ENCODE measurements at places on chromosomes 11 and 22. TPM values are rescaled to one million over a fixed set of nuclear protein-coding genes. Genes with fewer than 3 reads are reported as not detected.

Gene CCDC15
- 2.3 TPM for total RNA-seq

Gene PTPRJ
- total RNA-seq, result 90.3 TPM

Gene RGL4
- 103 TPM for total RNA-seq

Gene MTCH2
- 49.5 TPM for total RNA-seq

Gene RIBC2
- not detected for total RNA-seq

Gene PATE2
- total RNA-seq, result not detected

Gene PARVG
- 6.3 TPM for total RNA-seq

Gene CSKMT
- 8.2 TPM for total RNA-seq

Gene RIN1
- 0.78 TPM for total RNA-seq

Gene RFPL1
- not detected for total RNA-seq

Gene CCDC90B
- 81.1 TPM for total RNA-seq

Gene C11orf42
- not detected for total RNA-seq

- peak; percentile 69 for DNase-seq
These were observed 585 bp downstream of the CYB5R3 start for GRCh38 chr22:42648368-42649245.

DNA sequence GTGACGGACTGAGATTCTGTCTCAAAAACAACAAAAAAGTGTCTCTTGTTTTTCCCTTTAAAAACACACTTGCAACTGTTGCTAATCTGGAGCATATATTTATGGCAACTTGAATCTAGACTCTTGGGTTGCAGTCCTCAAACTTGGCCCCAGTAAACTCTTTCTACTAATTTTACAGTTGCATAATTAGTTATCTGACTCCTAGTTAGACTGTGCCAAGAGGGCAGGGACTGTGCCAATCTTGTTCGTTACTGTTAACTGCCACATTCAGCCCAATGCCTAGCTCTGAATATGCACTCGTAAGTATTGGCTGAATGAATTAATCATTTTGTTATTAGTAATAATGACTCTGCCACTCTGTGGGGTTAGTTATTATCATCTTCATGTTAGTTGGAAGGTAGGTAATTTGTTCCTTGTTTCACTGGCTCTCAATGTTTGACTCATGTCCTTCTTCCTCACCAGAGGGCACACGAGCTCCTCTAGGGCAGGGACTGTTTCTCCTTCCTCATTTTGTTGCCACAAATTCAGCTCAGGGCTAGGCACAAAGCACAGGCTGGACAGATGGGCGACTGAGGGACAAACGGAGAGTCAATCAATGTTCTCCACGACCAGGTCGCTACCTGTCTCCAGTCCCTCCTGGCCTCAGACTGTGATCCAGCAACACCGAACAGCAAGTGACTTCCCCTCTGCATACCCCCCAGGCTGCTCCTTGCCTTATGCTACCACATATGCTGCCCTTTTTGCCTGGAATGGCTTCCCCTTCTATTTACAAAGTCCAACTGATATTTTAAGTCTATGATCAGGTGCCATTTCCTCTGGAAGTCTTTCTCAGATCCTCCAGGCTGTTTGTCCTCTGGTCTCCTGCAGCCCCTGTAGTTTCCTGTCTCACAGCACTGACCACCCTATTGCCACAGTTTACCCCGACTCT, 9.0 kb downstream of the CLPB start:
- DNase-seq, result no peak

DNA sequence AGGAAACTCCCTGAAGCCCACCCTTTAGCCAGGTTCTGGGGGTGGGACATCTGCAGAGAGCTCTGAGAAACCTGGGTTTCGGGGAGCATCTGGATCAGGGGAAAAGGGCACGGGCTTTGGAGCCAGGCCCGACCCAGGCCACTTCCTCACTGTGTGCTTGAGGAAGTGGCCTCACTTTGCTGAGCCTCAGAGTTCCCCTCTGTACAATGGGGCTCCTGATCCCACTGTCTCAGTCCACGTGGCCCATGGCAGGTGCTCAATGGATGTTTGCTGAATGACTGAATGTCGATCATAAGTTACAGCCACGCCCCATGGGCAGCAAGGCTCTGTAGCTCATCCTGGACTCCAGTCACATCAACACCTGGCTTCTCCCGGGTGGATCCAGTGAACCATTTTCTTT, 1.3 kb downstream of the CRYBB3 start:
- no peak for DNase-seq

GRCh38 chr11:66981976-66982578, 7.0 kb downstream of the C11orf86 start:
- DNase-seq, result peak; percentile 52

GRCh38 chr11:116698080-116698479, 74.7 kb downstream of the BUD13 start:
- DNase-seq, result no peak

- DNase-seq, result no peak
These were observed 552.8 kb upstream of the CCDC179 start for GRCh38 chr11:23413057-23413456.

DNA sequence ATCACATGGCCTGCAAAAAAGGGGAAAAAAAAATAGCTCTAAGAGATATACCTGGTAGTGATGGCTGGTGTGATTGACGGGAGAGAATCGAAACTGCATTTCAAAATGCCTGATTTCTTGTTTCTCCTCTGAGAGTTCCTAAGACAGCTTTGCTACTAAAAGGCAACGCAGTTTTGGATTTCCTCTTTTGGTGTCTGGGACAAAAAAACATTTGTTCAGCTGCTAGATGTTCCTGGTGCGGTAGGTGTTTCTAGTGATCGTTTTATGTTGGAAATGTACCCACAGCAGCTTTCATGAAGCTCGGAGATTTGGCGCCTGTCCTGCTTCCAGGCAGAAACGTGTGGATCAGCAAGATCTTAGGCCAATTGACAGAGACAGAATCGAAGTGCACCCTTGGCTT, 18.1 kb downstream of the P2RX3 start:
- no peak for DNase-seq

DNA sequence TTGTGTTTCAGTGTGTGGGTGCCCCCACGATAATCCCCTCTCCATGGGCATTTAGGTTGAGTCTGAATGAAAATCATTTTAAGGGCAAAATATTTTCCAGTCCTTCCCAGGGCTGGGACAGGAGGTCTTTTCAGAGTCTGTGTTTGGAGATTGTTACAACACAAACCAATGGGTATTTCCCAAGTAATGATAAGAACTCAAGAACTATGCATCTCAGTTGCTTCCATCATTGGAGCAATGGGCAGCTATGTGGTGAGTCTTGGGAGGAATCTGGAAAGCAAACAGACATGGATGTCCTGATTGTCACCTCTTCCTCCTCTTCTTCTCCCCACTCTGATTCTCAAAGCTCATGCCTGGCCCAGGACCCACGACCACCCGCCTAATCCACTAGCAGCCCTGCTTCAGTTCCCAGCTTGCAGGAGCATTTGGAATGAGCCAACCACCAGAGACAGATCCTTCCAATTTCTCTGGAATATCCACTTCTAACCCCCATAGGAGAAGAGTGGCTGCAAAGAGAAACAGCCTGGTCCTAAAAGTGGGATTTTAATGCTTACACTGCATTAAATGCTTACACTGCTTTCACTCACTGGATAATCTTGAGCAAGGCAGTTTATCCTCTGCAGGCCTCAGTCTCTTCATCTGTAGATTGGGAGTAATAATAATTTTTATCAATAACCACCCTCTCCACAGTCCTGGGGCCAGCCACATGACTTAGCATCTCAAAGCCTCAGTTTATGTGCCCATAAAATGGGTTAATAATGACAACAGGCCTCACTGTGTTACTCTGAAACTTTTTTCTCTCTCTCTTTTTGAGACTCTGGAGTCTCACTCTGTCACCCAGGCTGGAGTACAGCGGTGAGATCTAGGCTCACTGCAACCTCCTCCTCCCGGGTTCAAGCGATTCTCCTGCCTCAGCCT, 404.3 kb downstream of the MN1 start:
- no peak for DNase-seq

GRCh38 chr11:118411530-118411929, 10.1 kb downstream of the ATP5MG start:
- DNase-seq, result no peak

GRCh38 chr22:38513063-38513462, 7.0 kb upstream of the DDX17 start:
- DNase-seq, result peak; percentile 67

DNA sequence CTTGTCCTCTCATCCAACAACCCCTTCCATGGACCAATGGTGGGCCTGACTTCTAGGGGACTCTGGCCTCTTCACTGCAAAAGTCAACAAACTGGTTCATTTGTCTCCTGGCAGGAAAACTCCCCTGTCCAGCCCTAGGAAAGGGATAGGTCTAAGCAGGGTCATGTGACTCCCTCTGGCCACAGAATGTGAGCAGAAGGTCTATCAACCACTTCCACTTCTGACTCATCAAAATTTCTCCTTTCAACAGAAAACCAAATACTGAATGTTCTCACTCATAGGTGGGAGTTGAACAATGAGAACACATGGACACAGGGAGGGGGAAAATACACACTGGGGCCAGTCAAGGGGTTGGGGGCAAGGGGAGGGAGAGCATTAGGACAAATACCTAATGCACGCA, 1.3 kb upstream of the ISX start:
- DNase-seq, result no peak

DNA sequence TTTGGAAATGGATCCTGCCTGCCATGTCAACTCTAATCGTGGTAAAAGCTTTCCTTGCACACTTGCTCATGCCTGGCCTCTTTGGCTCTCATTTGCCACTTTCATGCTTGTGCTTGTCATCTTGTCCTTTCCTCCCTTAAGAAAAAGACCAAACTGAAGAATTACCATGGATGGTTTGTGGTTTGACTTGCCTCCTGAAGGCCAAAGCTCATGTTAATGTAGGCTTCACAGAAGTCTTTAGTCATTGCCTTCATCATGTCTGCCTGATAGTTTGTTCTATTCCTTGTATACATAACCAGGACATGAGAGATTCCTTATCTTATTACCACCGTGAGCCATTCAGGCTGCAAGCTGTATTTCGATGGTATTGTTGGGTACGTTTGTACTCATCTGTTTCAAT, 17.3 kb downstream of the TEAD1 start:
- DNase-seq, result no peak

DNA sequence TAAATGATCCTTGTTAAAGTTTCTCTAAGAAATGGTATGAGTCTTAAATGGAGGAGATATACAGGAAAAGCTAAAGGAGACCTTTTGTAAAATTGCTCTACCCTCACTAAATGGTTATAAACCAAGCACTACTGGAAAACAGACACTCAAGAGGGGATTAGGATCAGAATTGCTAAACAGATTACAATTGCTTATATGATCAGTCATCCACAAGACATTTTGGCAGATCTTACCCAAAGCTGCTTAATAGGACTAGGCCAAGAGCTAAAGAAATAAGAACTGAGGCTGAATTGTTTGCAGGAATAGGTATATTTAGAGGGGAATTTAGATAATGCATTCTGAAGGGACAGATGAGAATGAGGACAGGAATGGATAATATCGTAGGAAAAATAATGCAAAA, 9.5 kb downstream of the HARBI1 start:
- DNase-seq, result no peak

DNA sequence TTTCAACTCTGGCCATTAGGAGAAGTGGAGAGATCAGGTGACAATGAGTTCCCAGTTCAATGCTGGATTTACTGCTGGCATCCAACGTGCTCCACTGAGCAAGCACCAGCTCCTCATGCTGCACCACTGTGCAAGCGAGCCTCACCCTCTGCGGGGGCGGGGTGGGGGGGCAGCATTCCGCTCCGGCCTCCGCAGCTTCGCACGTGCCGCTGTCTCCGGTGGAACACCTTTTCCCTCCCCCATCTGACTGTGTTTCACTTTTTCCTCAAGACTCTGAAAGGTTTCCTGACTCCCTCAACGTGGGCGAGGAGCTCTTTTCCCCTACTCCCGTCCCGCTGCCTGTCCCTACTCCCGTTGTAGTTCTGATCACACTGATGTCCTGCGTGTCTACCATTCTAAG, 835 bp upstream of the RHOD start:
- no peak for DNase-seq

DNA sequence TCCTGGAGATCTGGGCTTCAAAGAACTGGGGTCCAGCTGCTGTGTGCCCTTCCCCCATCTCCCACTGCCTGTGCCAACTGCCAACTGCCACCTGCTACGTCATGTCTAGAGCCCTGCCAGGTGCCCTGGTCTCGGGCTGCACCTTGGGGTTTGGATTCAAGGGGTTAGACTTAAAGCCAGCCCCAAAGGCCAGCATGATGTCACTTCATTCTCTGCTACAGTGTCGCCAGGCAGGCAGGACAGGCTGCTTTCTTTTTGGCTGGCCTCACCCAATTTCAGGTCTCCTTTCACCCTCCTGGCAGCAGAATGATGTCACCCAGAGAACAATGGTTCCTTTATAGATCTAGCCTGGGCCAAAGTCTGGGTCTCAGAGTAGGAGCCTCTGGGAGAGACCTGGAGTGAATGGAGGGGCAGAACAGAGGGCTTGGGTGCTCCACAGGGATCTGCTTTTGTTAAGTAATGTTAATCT, 79.5 kb upstream of the CRYBB3 start:
- DNase-seq, result no peak

DNA sequence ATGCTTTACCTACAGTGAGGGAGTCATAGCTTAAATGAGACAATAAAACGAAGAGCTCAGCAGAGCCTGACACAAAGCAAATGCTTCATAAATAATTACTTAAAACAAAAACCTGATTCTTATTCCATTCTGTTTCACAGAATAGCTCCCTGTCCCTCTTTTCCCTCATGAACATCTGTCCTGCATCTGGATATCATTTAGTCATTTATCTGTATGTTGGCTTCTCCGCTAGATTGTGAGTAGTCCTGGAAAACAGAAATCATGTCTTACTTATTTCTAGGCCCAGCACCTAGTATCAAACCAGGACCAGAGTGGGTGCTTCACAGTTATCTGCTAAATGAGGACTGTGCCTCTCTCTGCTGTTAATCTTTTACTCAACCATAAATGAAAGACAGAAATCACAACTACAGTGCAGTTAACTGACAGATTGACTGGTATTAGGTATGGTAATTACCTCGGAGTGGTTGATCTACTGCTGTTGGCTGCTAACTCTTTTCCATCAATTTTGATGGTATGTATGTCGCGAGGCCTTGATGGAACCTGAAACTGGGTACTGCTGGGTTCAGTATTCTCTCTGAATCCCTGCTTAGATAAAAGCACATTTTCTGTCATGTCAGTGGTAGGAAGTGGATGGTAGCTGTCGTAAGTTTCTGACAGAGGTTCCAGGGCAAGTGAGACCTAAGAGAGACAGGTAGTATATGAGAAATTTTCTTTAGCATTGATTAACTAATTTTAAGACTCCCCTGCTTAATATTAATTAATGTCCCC, 31.5 kb downstream of the C2CD3 start:
- no peak for DNase-seq

- no peak for DNase-seq
These were observed 38.6 kb upstream of the PDE2A start for GRCh38 chr11:72712841-72713240.

- DNase-seq, result no peak
These were observed 9.2 kb upstream of the STIP1 start for GRCh38 chr11:64176751-64177150.

- no peak for DNase-seq
These were observed 107.7 kb upstream of the PARVA start for GRCh38 chr11:12269446-12270214.

DNA sequence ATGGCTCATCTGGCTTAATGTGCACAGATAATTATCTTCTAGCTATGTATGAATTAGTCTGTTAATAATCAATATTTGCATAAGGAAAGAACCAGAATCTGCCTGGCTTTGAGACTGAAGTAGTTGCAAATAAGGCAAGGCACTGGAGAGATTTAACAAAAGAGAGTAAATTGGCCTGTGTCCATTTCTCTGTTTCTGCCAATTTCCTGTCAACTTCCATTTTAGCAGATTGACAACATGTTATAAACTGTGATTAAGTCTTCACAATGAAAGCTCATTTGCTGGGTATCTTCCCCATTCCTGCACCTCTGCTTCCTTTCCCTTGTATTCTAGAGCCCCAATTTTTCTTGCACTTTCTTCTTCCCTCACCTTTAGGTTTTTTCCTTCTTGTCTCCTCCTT, 5.3 kb upstream of the TMEM123 start:
- DNase-seq, result no peak
